Pulmonary artery endothelial cell (primary cell): ENCODE measurements at places on chromosomes 5 and 9. TPM values are rescaled to one million over a fixed set of nuclear protein-coding genes. Genes with fewer than 3 reads are reported as not detected.
A peak's percentile ranks its signal among the peaks of the same experiment; 100 is the strongest.

GRCh38 chr9:128321879-128322403 lies 306 bp downstream of the TRUB2 start:
- no peak for DNase-seq

GABBR2 gene
- total RNA-seq: 13.7 and 23.3 TPM in 2 replicates

- DNase-seq: no peak
Observed at GRCh38 chr5:126100767-126101166, 322.4 kb upstream of the GRAMD2B start.

LCN15 gene
- total RNA-seq: not detected in 2 replicates

DNA sequence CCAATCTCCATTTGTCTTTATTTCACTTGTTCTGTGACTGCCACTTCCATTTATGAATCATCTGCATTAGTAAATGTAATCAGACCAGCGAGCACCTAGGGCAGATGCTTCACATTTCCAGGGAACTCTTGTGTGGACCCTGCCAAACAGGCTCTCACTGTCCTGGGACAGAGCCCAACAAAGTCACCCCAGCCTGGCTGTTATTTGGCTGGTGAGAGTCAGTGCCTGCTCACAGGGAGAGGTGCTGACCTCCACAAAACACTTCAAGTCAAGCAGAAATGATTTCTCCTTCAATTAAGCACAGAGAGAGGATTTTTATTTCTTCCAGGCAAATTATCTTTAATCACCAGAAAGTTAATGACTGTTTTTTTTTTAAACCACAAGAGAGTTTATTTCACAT lies 568.0 kb downstream of the MTRR start:
- DNase-seq: no peak

- no peak for DNase-seq
Observed at GRCh38 chr9:98047002-98047401, 9.5 kb upstream of the NANS start.

GRCh38 chr9:114364134-114365041 lies 23.4 kb downstream of the AKNA start:
- DNase-seq: no peak

DNA sequence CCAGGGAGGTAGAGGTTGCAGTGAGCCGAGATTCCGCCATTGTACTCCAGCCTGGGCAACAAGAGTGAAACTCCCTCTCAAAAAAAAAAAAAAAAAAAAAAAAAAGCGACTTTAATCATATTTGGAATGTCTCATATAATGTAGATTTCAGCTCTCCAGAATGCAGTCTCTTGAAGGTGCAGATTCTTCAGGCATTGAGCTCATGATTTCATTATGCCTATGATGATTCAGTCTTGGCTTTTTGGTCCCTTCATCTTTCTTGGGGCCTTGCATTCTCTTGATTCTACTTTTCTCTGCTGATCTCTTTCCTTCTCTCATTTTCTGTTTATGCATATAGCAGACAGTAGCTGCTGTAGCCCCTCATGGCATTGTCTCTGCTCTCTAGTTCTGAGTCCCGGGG lies 22.9 kb downstream of the KDM4C start:
- no peak for DNase-seq

ADAMTSL2 gene
- not detected in 2 replicates for total RNA-seq

- DNase-seq: no peak
Observed at GRCh38 chr9:137107982-137108381, 6.6 kb downstream of the DPP7 start.

DNA sequence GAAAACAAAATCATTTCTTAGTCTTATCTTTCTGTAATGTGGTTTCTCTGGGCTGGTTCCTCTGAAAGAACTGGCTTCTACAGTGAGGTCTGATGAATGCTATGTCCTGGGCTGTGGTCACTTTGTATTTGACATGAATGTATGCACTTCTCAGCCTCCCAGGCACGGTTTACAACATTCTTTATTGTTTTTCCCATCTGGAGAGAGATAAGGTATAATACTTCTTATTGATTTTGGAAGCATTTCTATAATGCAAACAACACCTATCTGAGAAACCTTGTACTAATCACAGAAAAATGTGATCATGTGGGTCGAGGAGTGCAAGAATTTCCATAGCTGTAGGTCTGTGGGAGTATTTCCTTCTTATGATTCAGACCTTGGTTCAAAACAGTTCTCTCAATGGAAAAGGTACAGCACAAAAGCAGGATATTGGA lies 46.9 kb downstream of the ACTBL2 start:
- DNase-seq: peak; percentile 96

BAAT gene
- under 0.01 TPM in 1 of 2 replicates, not detected in the other for total RNA-seq

GRCh38 chr5:73375191-73375545 lies 73.4 kb downstream of the FOXD1 start:
- no peak for DNase-seq

- DNase-seq: no peak
Observed at GRCh38 chr5:93224624-93225023, 356.4 kb downstream of the NR2F1-AS1 start.

ADAMTS2 gene
- total RNA-seq: 0.04 TPM in 1 of 2 replicates, not detected in the other

DNA sequence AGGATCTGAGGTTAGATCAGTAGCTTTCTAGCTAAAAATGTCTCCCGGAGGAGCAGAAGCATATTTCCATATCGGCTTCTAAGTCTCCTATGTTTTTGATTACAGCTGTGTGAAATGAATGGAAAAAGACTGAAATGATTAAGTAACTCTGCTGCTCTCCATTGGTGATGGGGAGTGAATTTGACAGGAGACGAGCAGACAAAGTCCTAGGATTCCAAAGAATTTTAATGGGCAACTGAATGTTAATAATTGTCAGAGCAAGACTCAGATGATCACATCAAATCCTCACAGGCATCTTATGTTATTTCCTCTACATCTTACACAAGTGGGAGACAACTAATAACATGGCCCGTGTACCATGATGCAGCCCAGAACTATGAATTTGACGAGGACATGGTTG lies 66.8 kb downstream of the LIX1 start:
- no peak for DNase-seq

SPARC gene
- total RNA-seq: 1,269 and 1,423 TPM in 2 replicates

FBN2 gene
- 16.8 and 73.7 TPM in 2 replicates for total RNA-seq

ATP10B gene
- total RNA-seq: not detected in 2 replicates

IFNA2 gene
- not detected in 2 replicates for total RNA-seq

DNA sequence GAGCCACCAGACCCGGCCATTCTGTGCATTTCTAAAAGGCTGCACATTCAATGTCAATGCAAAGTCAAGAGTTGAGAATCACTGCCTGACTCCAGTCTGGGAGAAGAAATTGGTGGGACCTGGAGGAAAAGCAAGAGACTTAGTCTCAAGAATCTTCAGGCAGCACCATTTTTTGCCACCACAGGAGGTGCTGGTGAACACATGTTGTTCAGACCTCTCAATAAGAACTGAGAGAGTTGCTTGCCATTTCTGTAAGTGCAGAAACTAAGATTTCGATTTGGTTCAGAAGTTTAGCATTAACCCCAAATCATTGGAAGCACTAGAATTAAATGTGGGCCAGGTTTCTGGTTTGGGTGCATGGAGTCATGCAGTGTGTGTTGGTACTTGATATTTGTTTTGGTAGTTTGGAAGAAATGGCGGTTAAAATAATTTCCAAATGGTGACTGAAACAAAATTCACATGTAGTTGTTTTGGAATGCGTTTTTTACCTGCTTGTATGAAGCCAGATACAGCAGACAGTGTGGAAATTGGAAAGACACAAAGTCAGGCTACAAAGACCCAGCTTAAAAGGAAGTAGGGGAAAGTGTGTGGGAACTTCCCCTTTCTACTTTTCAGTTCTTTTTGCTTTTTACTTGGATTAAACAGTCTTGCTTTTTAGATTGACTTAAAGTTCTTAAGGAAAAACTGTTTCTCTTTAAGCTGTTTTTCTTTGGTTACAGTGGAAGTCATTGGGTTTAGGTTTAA lies 20.4 kb downstream of the PDE8B start:
- no peak for DNase-seq

GRCh38 chr5:104347119-104347708 lies 784.6 kb upstream of the NUDT12 start:
- no peak for DNase-seq

GRCh38 chr5:73103870-73104299 lies 16.5 kb upstream of the TMEM171 start:
- DNase-seq: no peak

IL5 gene
- not detected in 2 replicates for total RNA-seq

GRCh38 chr9:36550135-36550534 lies 22.6 kb upstream of the MELK start:
- DNase-seq: no peak

DNA sequence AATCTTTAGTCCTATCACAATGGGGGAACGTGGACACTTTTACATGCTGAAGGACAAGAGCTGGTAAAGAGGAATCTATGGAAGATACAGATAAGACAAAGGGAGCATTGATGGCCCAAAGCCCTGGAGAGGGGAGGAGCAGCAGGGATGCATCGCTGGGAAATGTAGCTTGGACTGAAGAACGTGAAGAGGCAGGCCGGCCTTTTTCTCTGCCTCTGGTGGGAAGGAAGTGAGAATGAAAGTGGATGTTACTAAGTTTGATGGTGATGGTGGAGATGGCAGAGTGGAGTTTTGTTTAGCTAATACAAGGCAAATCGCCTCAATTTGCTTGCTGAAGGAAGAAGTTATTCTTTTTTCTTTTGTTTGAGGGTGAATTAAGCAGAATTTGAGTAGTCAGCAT lies 124.6 kb upstream of the TAF11L2 start:
- DNase-seq: no peak

DNA sequence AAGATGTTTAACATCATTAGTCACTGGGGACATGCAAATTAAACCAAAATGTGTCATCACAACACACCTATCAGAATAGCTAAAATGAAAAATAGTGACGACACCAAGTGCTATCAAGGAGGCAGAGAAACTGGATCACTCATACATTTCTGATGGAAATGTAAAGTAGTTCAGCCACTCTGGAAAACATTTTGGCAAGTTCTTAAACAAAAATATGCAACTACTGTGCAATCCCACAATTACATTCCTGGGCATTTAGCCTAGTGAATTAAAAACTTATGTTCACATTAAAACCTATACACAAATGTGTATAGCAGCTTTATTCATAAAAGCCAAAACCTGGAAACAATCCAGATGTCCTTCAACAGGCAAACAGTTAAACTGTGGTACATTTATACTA lies 53.1 kb downstream of the SVEP1 start:
- DNase-seq: no peak

DNA sequence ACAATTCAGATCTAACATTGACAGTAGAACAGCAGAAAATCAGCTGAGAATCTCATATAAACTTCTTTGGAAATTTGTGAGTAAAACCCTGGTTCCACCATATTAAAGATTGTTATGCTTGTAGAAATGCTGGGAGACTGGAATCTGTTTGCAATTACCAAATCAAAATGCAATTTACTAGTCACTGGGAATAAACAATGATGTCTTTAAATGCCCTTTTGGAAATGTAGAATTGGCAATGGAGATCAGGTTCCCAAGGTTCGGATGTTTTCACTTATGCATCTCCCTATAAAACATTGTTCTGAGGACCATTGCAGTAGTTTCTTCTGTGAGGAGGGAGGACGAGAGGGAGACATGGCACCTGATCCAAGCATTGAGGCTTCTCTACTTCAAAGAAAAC lies 384.4 kb downstream of the TMEM167A start:
- DNase-seq: no peak

DNA sequence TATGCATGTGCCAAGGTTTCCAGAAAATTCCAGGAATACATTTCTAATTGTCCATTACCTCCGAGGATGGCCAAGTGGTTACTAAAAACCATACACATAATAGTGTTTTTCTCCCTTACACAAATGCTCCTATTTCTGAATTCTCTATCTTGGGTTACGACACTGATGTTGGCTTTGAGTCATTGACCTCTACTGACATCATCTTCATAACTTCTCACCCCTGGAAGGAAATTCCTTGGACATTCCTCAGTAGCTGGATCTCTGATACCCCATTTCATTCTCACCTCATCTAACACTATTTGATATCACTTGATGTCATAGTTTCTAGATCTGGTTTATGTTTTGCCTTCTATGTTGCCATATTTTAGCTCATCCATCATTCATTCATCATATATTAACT lies 287.2 kb downstream of the CTNND2 start:
- no peak for DNase-seq

GRCh38 chr9:84397151-84397728 lies 56.7 kb upstream of the SLC28A3 start:
- peak; percentile 22 for DNase-seq

- no peak for DNase-seq
Observed at GRCh38 chr5:2890011-2890410, 138.5 kb upstream of the IRX2 start.

DNA sequence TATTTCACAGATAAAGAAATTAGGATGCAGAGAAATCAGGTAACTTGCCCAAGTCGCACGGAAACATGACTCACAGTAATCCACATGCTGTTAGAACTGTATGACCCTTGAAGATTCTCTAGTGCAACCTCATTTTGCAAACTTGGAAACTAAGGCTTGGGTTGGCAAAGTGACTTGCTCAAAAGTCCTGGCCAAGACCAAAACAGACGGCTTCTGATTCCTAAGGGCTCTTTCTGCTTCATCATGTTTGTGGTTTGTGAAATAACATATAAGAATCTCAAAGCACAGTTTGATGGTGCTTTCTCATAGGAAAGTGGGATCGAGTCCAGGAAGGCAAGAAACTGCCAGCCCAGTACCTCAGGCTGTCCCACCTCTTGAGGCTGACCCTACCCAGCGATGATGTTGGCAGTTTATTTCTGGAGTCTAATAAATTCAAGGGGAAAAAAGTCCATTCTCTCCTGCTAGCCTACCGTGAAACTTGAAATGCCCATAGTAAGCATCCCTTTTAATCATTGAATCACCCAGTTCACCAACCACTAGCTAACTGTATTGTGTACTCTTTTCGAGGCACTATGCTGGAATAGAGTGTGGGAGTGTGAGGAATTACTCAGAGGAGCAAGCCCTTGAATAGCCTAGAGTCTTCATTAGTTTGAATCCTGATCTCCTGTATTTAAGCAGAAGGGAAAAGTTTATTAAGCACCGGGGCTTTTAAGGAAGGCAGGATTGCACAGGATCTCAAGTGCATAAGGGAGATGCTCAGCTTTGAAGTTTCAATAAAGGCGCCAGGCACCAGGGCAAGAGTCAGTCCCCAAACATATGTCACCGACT lies 14.1 kb downstream of the CAPSL start:
- no peak for DNase-seq

- DNase-seq: no peak
Observed at GRCh38 chr9:126676102-126676684, 62.5 kb downstream of the LMX1B start.

IFNA21 gene
- not detected in 2 replicates for total RNA-seq

QRFP gene
- total RNA-seq: not detected in 2 replicates
